ENCODE measurements at places on chromosomes 13 and 19. TPM values are rescaled to one million over a fixed set of nuclear protein-coding genes. Genes with fewer than 3 reads are reported as not detected.

The KCNJ14 gene
- 0.36 TPM for total RNA-seq

The DACH1 gene
- 4.0 TPM for total RNA-seq

The ZNF491 gene
- total RNA-seq = 2.4 TPM

The ATP7B gene
- 5.6 TPM for total RNA-seq

The TLE2 gene
- total RNA-seq = 47.5 TPM

The ZNF625 gene
- 10.5 TPM for total RNA-seq

The PTH2 gene
- not detected for total RNA-seq

The OR7A5 gene
- not detected for total RNA-seq

The LIN7B gene
- 4.7 TPM for total RNA-seq

The CEBPA gene
- 0.18 TPM for total RNA-seq

The HSH2D gene
- not detected for total RNA-seq

The OR10H1 gene
- not detected for total RNA-seq

The PEG3 gene
- 1.2 TPM for total RNA-seq

The SYMPK gene
- 36.5 TPM for total RNA-seq

The SIGLEC14 gene
- total RNA-seq = not detected

The SYNGR4 gene
- total RNA-seq = not detected

The SLC8A2 gene
- total RNA-seq = under 0.01 TPM

The TLE6 gene
- 4.5 TPM for total RNA-seq

The LILRA2 gene
- total RNA-seq = not detected

The PRMT1 gene
- total RNA-seq = 610 TPM

The PRODH2 gene
- not detected for total RNA-seq

The CGB8 gene
- not detected for total RNA-seq

The VSTM2B gene
- total RNA-seq = not detected

The SLC17A7 gene
- total RNA-seq = 0.09 TPM

The YJEFN3 gene
- total RNA-seq = 0.18 TPM

The KLK14 gene
- not detected for total RNA-seq

The MATK gene
- total RNA-seq = not detected

The CERS1 gene
- 4.5 TPM for total RNA-seq
